DMS79 (cell line): ENCODE measurements at places on chromosomes 4 and X.

DNA sequence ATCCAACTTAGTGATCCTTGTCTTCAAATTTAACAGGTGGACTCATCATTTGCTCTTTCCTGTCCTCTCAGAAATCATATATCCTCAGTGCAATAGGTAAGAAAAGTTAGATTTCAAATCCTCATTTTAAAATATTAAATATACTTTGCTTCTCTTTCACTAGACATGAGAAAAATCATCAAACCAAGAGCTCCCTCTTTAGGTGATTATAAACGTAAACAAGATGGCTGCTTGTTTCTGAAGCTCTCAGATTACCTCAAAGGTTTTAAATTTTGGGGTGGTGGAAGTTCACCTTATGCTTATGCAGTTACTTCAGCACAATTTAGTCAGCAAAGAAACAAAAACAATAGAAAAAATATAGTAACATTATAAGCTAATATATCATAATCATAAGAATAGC lies 27.3 kb downstream of the CSN3 start:
- DNase-seq: no peak

- no peak for DNase-seq
Measured at GRCh38 chr4:128471576-128471975, 184.0 kb upstream of the PGRMC2 start.

GRCh38 chr4:46874811-46875210 lies 34.2 kb downstream of the COX7B2 start:
- DNase-seq: no peak

DNA sequence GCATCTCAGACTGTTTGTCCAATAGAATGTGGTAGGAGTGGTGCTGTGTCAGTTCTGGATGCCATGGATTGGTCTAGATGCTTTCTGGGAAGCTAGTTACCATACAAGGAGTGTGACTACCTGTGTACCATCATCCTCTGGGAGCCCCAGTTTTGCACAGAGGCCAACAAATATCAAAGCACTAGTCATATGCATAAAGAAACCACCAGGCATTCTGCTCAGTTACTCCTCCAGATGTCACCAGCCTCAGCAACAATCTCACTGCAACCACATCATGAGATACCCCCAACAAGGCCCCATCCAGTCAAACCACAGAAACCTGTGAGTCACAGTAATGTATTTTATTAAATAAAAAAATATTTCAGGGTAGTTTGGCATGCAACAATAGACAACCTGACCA lies 435.8 kb upstream of the CPEB2 start:
- DNase-seq: no peak

GRCh38 chrX:96176921-96177320 lies 507.7 kb upstream of the DIAPH2 start:
- no peak for DNase-seq

DNA sequence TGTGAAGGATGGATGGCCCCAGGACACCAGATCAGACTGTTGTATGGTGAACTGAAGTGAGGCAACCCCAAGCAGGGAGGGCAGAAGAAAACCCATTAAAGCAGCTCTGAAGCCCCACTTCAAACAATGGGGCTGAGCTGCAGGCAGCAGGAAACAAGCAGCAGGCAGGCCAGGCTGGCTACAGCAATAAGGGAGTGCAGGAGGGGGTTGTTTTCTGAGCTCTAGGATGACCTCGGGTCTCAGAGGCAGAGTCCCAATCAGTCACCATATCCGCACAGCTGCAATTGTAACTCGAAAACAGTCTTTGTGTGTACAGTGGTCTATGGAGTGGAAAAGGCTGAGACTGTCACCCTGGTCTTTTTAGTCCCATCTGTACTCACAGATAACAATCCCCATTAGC lies 90.4 kb downstream of the COL4A6 start:
- DNase-seq: no peak

DNA sequence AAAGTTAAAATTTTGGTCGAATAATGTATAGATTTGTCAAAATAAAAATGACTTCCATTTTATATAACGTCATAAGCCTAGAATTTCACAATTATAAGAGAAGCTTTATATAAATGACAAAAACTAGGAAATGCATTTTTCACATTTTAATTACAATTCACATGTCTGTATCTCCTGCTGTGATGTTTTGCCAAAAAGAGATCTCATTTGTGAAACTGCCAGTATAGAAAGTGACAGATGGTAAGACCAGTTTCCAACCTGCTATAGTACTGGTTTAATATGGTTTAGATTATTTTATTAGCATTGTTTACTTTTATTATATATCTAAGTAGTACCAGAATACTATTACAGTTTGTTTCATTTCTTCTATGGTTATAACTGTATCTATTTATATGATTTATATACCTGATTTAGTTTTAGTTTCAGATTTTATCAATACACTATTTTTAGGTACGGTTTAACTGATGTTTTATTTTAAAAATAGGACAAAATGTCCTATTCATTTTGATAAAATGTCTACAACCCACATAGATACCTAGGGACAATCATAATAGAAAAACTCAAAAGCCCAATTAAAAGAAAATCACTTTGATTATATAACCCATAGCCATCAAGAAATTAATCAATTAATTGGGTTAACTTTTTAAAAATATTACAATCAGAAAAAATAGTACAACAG lies 5.4 kb upstream of the CCSER1 start:
- DNase-seq: no peak

DNA sequence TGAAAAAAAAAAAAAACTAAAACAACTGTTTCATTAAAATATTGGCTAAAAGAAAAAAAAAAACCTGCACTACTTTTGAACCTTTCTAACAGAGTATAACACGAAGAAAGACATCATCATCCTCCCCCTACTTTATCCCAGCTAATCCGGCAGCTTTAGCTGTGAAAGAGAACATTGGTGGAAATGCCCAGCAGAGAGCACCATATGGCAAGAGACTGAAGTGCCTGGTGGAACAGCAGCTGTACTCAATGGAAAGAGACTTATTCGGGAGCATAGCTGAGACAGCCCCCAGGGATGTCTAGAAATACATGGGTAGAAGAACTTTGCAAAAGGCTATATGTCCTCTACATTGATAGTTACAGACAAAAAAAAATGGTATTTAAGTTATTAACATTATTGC lies 30.3 kb downstream of the STPG2 start:
- DNase-seq: peak; percentile 3

DNA sequence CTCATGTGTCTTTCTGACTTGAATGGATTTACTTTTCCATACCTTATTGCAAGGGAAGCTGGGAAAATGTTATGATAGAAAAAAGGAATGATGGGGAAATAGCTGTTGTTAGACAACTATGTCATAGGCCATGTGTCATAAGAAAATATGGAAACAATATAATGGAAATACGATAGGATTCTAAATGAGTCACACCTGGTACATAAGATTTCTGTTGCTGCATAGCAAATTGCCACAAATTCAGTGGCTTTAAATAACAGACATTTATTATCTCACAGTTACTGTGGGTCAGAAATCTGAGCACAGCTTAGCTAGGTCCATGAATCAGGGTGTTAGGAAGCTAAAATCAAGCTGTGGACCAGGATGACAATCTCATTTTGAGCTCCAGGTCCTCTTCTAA lies 44.6 kb upstream of the ANKRD50 start:
- DNase-seq: no peak

- DNase-seq: no peak
Measured at GRCh38 chrX:38923451-38923969, 122.3 kb downstream of the MID1IP1 start.

GRCh38 chr4:1177274-1178141 lies 5.1 kb upstream of the SPON2 start:
- no peak for DNase-seq

- peak; percentile 1 for DNase-seq
Measured at GRCh38 chr4:163279713-163280112, 52.7 kb downstream of the NPY1R start.

- DNase-seq: no peak
Measured at GRCh38 chr4:157048248-157048647, 27.7 kb upstream of the GLRB start.

DNA sequence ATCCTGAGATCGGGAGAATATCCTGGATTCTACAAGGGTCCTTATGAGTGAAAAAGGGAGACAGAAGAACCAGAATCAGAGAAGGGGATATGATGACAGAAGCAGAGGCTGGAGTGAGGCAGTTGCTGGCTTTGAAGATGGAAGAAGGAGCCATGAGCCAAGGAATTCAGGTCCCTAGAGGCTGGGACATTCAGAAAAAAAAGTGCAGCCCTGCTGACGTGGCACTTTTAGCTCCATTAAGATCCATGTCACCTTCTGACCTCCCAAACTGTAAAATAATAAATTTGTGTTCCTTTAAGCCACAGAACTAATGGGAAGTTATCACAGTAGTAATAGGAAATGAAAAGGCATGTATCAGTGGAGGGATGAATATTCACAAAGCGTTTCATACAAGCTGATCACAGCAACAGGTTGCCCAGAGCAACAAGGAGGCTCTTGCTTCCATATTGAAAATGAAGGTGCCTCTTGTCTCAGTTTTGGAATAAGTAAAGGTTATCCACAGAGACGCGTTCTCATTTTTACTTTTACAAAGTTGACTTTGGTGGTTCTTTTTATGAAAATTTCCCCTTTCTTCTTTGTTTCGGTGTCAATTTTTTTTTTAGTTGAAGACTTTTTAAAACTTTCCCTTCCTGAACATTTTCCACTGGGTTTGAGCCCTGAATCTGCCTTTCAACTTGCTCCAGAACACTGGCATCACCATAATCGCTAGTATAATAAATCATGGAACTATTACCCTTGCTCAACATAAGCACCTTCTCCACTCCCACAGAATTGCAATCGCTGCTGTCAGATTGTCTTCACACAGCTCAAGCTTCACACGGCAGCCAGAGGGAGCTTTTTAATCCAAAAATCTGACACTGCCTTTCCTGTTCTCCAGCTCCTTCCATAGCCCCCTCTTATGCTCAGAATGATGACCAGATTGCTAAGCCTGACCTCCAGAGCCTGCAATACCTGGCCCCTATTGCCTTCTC lies 127.6 kb upstream of the RBPJ start:
- no peak for DNase-seq

DNA sequence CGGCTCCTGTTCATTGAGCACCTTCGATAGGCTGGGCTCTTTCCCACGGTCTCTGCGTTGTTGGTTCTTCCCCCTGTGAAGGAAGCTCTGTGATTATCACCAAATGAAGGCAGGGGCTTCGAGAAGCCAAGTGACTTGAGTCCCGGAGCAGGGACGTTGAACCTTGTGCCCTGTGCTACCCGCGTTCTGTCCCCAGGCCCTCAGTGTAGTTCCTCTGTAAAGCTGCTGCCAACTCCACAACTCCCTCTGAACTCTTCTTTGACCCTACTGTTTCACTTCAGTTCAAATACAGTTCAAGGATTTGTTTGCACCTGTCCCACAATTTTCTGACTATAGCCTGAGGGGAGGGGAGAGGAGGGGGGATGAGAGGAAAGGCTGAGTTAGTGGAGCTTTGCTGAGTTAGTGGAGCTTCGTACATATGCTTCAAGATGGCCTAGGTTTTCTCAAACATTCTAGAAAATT lies 635 bp upstream of the PHF8 start:
- DNase-seq: peak; percentile 42

GRCh38 chrX:84240848-84241565 lies 53.0 kb upstream of the RPS6KA6 start:
- DNase-seq: no peak

DNA sequence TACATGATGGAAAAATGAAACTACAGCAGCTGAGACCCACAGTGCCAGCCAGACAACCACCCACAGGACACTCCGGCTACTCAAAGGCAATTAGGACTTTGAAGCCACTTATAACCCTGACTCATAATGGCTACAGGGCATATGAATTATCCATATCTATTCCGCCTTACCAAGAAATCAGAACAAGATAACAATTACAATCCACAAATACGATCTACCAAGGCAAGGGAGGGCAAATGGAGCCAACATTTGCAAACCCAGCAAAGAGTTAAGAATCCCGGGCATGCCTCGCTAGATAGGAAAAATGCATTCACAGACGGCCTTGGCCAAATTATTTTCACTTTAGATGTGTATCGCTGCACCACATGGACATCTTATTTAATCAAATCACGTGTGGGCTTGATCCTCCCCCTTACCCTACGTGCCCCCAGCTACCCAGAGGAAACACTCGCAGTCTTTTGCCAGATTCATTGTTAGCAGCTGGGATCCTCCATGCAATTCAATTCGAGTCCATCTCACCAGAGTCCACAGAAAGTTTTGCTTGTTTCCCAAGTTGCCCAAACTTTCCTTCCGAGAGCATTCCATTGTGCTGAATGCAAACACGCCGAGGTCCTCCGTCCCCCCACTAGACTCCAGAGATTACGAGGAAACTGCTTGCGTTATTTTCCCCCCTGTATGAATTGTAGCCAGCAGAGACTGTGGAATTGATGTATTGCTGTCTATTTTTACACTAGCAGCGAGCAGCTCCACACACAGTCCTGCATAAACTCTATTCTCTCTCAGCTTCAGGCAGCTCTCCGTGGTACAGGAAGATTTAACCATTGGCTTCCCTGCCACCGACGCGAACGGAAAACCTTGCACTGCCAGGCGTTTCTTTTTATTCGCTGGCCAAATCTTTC lies 1.2 kb downstream of the PPARGC1A start:
- no peak for DNase-seq

- no peak for DNase-seq
Measured at GRCh38 chrX:155070038-155070437, 898 bp downstream of the CMC4 start.

- no peak for DNase-seq
Measured at GRCh38 chrX:136065044-136065671, 79.9 kb downstream of the SLC9A6 start.

GRCh38 chrX:42746606-42747005 lies 31.4 kb downstream of the PPP1R2C start:
- DNase-seq: no peak

GRCh38 chr4:139786494-139787354 lies 121.1 kb downstream of the MGST2 start:
- no peak for DNase-seq

DNA sequence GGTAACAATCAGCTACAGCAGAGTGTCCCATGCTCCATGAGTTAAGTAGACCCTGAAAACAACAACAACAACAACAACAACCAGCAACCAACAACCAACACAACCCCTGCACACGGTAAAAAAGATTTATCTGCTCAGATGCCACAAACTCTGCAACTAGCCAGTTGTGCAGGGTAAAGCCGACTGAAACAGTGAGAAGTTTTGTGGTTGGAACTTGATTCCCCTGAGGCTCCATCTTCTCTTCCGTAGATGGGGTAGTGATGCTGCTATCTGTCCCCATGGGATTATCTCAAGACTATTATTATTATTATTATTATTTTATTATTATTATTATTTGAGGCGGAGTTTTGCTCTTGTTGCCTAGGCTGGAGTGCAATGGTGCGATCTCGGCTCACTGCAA lies 50.6 kb upstream of the RAPGEF2 start:
- DNase-seq: no peak

DNA sequence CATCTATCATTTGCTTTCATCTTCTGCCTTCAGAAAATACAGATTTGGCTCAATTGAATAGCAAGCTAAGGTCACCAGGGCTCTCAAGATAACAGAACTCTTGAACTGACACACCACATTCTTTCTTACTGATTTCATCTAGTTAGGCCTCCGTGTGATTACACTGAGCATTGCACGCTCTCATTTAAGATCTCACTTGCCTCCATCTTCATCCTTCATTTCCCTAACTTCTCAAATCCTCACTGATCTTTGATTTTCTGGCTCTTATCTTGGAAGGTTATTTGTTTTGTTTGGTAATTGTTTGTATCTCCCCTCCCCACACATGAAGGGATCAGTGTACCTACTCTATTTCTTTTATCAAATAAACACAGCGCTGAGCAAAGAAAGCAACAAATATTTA lies 47.7 kb downstream of the MANBA start:
- no peak for DNase-seq
